Cerebellum (tissue), 4 donors: ENCODE measurements at places on chromosomes 11 and 22.

DNA sequence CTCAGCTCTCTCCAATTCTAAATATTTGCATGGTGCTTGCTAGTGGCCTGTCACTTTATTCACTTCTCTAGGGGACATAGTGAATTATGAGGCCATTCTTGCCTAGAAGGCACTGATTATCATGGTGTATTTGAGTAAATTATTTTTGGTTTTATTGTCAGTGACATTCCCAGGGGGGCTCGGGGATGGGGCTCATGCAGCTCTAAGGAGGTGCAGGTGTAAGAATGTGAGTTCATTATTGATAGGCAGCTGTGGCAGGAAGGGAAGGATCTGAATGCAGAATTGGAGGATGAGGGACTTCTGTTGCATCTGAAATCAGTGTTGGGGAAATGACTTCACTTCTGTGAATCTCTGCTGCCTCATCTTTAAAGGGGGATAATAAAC lies 53.7 kb upstream of the OR4B1 start:
- DNase-seq: no peak

- DNase-seq: no peak
Measured at GRCh38 chr11:1117992-1118391, 39.8 kb upstream of the MUC5AC start.

- DNase-seq: no peak
Measured at GRCh38 chr22:48644997-48645396, 1182.7 kb downstream of the BRD1 start.

GRCh38 chr11:2382129-2382517 lies 5.0 kb downstream of the CD81 start:
- no peak for DNase-seq

DNA sequence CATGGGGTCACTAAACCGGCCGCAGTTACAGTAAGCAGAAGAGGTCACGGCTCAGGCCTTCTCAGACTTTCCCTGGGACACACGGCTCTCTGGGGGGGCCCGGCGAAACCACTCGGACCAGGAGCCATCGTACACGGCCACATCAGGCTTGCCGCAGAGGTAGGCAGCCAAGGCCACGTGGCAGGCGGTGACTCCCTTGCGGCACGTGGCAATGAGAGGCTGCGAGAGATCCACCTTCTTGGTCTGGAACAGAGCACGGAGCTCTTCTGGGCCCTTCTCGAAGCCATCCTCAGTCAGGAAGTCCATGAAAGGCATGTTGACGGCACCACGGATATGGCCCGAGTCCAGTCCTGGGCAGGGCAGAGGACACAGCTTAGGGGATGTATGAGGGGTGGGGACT lies 8.3 kb downstream of the TST start:
- DNase-seq: no peak
